Activated naive CD4-positive, alpha-beta T cell (primary cell): ENCODE measurements at places on chromosomes 6 and 20.

DNA sequence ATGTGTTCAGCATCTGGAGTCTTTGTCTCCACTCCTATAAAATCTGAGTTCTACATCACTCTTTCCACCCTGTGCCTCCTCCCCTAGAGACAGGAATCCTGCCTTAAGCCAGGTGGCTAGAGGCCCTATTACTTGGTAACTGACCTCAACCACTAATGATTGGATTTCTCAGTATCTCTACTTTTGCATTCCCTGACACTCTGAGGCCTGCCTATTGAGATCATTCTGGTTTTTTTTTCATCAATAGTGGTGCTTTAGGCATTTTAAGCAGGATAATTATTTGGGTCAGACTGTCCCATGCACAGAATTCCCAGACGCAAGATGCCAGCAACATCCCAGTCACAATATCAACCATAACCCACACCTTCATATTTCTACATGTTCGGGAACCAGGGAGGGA is 3.9 kb upstream of the GCM1 start:
- DNase-seq: no peak

DNA sequence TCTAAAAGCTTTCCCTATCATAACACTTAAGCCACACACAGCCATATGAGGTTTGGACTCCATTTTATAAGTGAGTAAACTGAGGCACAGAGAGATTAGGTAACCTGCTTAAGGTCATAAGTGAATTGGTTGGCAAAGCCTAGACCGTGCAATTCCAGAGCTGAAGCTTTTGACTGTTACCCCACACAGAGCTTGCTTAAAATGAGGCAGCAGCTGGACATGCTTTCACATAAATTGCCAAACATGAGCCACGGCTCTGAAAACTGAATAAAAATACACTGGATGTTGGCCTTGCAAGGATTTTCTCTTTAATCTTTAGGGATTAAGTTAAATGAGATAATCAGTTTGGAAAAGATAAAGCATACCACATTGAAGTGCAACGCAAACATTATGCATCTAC is 2.5 kb downstream of the RIPOR2 start:
- DNase-seq: no peak

- DNase-seq: no peak
These were observed 24.4 kb downstream of the RRAGD start for GRCh38 chr6:89387516-89388201.

DNA sequence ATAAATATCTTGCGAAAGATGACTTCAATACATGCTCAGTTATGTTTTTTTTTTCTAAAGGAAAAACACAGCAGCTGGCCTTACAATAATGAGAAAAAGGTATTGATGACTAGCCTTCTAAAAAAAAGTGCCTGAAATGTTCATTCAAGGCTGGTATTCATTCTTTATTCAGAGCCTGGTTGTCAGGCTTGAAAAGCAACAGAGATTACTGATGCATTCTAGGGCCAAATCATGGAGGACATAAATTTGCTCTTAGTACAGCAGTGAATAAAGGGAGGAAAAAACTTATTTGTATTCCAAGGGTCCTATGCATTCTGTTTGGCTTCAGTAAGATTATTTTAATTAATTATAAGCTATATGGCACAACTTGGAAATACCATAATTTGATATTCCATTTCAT is 83.5 kb downstream of the WASF1 start:
- DNase-seq: no peak

DNA sequence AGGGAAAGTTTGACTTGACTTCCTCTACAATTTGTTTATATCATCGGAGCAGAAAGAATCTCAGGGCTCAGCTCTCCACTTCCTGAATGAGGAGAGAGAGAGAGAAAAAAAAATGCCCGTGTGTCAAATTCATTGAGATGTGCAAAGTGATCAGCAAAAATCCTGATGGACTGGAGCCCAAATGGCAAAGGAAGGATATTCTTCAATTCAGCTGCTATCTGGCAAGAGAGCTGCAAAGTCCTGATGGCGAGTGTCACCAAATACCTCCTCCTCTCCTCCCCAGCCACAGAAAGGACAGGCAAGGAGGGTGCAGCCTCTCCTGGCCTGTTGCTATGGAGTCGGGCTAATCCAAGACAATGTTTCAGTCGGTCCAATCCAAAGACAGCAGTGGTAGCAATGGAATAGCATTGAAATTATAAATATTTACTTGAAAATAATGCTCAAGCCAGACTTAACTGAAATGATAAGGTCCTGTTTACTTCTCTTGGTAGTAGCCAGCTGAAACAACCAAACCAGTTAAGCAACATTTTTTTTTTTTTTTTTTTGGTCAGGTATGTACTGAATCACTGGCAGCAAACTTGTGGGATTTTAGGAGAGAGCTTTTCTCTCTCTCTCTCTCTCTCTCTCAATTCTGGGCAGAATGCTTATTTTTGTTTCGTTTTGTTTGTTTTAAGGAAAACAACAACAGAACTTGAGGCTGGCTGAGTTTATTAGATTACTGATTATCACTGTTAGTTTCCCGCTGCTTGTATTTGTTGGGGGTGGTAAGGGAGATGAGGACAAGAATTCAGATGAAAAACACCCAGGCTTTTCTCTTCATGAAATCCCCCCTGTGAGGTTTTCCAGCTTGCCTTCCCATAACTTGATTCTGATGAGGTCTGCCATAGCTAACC is 204.2 kb downstream of the BCAS1 start:
- no peak for DNase-seq

- no peak for DNase-seq
These were observed 11.0 kb downstream of the PTCHD4 start for GRCh38 chr6:48099713-48100587.

DNA sequence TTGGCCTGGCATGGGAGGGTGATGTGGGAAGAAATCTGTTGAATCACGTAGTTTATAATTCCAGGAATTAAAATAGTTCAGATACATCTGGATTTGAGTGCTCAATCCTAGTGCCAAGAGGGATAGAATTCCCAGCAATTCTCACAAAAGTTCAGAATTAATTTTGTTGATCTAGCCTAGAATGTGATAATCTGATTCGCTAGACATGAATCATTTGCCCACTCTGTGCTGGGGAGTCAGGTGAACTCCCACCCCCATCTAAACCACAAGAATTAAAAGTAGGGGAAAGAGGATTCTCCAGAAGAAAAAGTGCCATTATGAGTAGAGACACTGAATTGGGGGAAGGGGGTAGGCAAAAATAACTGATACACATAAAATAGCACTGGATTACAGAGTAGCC is 85.0 kb downstream of the LIN28B start:
- no peak for DNase-seq

DNA sequence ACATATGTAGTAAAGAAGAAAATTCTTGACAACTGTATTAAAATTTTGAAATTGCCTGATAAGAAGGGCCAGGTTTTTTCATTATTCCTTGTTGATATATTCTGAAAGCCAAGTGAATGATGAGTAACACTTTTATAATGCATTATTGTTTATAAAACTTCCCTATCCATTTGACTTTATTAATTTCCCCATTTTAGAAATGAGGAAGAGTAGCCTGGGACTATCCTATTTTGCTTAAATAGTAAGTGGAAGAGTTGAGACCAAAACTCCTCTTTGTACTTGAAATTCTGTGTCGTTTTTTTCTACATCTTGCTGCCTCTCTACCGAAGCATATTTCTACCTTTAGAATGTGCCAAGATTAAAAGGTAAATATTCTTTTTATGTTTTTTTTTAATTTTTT is 39.7 kb downstream of the TRMT11 start:
- no peak for DNase-seq

GRCh38 chr6:136654086-136654485 is 103.9 kb upstream of the MAP7 start:
- DNase-seq: no peak

- no peak for DNase-seq
These were observed 17.2 kb upstream of the CRIP3 start for GRCh38 chr6:43325876-43326275.

GRCh38 chr6:161163466-161164181 is 110.2 kb downstream of the AGPAT4 start:
- DNase-seq: no peak
